ENCODE measurements at places on chromosomes 4 and X. TPM values are rescaled to one million over a fixed set of nuclear protein-coding genes. Genes with fewer than 3 reads are reported as not detected.

Gene ZCCHC18
- 0.42 TPM for total RNA-seq

DNA sequence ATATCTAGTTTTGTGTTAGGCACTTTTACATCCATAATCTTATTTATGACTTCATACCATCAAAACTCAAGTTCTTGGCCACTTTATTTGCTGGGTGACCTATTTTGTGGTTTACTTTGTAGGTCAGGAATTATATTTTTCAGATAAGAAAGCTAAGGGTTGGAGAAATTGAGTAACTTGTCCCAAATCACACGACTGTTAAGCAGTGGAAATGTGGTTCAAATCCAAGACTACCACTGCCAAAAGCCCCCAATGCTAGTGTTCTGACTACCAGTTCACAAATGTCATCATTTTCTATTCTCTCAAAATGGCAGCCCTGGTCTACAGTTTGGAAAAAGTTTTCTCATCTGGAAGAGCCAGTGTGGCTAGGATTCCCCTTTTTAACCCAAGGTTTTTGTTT lies 74.6 kb downstream of the OPHN1 start:
- DNase-seq = no peak

Gene IL1RAPL1
- total RNA-seq = 0.07 TPM

Gene RAB40AL
- total RNA-seq = 1.0 TPM

DNA sequence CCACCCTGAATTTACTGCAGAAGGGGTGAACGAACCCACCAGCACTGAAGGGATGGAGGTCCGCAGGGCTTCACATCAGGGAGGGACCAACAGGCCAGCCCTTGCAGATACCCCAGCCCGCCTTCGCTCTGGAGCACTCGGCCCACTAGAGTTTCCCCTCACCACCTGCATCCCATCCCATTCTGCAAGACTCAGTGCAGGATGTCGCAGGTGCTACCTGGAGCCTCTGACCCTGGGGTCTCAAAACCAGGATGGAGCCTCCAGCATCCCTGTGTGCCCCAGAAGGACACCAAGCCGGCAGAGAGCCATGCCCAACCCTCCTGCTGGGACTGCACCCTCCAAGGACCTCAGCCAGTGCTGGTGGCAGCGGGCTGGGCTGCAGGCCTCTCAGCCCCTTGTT lies 57.6 kb upstream of the ADRA2C start:
- no peak for DNase-seq

Measured in lower leg skin (tissue), 4 donors.